Lower lobe of right lung (tissue), 2 donors: ENCODE measurements at places on chromosomes 2 and 18. TPM values are rescaled to one million over a fixed set of nuclear protein-coding genes. Genes with fewer than 3 reads are reported as not detected.

Gene REG1B
- total RNA-seq: not detected

Gene TNP1
- total RNA-seq: not detected

Gene GPBAR1
- 4.6 TPM for total RNA-seq

Gene KCNK3
- total RNA-seq: 26.8 TPM

Gene SERPINB10
- total RNA-seq: not detected

Gene CCDC178
- not detected for total RNA-seq

GRCh38 chr2:14234911-14235310, 397.6 kb upstream of the LRATD1 start:
- no peak for DNase-seq

DNA sequence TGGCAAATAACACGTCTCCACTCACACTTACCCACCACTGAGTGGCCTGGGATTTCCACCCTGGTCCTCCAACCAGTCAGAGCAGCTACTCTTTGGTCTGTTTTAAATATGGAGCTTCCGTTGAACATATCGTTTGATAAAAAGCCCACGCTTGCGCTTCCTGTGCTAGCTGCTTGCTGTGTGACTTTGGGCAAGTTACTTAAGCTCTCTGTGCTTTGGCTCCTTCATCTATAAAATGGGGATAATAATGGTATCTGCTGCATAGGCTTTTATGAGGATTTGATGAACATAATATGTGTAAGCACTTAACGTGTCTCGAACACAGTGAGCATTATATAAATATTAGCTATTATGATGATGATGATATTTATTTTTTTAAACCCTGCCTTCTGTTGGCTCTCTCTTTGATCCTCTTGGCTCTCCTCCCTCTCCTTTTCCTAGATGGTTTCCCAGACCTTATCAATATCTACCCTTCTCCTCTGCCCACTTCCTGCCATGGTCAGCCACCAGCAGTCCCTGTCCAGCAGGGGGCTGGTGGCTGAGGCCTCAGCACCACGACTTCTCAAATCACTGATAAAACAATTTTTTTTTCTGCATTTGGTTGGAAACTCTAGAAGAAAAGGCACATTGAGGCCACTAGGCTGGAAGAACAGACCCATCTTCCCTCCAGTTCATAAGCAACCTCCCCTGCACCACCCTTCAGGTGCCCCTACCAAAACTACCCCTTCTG, 191.9 kb downstream of the LOXHD1 start:
- no peak for DNase-seq

GRCh38 chr2:239268549-239268948, 132.3 kb downstream of the HDAC4 start:
- no peak for DNase-seq

DNA sequence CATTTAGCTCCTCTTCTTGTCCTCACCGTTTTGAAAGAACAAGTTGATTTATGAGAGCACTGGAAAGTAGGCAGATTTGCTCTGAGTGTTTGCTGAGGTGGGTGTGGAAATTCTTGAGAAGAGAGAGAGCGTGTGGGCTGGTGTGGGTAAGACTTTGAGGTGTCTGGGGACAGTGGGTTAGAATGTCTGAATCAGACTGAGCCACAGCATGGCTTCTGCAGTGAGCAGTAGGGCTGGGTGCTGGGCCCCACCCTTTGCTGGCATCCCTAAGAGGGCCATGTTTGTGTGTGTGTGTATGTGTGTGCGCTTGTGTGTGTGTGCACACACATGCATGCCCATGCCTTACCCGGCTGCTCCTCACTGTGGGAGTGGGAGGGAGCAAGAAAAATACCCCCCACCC, 63.7 kb downstream of the COPS8 start:
- DNase-seq: peak; percentile 68

- no peak for DNase-seq
Observed at GRCh38 chr2:202009019-202009481, 24.6 kb upstream of the FZD7 start.

GRCh38 chr18:35542356-35542755, 39.2 kb upstream of the GALNT1 start:
- no peak for DNase-seq

- DNase-seq: no peak
Observed at GRCh38 chr2:191358325-191359025, 113.3 kb downstream of the MYO1B start.

DNA sequence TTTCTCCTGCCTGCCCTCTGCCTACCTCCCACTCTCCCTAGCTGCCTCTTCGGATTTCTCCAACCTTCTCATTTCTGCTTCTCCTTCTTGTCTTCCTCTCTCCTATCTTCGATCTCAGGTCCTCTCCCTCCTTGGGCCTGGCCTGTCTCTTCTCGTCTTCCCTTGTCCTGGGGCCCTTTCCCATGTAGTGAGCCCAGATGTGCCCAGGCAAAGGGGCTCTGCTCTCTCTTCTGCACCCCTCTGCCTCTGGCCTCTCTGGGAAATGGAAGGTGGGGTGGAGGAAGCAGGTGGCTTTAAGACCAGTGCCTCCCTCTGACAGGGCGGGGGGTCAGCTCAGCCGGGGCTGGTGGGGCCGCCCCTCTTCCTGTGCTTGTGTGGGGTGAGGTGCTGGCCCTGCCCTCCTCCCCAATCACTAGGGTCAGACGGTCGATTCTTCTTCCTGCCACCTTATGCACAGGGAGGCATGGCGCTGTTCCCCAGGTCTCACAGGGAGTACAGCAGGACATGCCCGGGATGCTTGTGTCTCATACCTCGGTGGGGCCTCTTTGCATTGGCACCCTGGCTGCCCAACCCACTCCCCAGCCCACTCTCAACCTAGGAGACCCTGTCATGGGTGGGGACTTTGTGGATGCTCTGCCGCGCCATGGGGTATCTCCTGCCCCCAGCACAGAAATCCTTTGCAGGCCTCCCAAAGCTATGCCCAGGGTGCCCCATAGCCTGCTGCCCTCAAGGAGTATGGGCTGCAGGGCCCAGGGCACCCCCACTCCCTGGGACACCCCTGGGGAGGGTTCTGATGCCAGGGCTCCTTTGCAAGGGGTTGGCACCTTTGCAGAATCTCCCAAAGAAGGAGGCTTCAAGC, 213.8 kb upstream of the HAAO start:
- DNase-seq: no peak
